HEK293T (cell line): ENCODE measurements at places on chromosomes 2 and 18.

DNA sequence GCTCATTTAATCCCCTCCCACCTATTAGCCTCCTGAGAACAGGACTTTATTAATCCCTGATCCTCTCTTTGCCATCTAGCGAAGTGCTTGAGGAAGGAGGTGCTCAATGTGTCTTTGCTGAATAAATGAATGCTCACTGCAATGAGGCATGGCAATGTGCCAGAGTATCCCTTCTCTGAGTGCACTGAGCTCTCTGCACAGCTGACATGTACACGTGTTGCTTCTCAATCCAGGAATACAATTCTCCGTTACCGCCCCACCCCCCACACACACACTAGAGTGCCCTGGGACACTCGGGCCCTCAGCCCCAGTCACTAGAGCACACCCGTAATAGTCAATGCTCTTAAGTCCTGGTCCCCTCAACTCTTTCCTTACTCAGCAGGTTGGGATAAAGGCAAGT lies 41.4 kb downstream of the FAM178B start:
- no peak for DNase-seq

GRCh38 chr2:43609290-43609918 lies 13.6 kb upstream of the THADA start:
- peak; percentile 60 for DNase-seq

DNA sequence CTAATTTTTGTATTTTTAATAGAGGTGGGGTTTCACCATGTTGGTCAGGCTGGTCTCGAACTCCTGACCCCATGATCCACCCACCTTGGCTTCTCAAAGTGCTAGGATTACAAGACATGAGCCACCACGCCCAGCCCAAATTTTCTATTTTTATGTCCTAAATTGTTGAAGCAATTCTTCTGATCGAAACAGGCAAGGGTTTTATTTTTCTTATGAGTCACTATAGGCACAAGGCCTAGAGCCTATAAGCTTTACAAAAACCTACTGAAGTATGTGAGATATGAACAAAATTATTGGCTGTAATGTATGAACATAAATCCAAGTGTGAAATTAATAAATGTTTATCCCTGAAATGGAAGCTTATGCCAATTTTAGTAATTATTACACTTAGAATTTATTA lies 464.2 kb upstream of the NRP2 start:
- DNase-seq, result no peak

- DNase-seq, result no peak
These were observed 56.9 kb downstream of the COMMD1 start for GRCh38 chr2:61962095-61962984.

DNA sequence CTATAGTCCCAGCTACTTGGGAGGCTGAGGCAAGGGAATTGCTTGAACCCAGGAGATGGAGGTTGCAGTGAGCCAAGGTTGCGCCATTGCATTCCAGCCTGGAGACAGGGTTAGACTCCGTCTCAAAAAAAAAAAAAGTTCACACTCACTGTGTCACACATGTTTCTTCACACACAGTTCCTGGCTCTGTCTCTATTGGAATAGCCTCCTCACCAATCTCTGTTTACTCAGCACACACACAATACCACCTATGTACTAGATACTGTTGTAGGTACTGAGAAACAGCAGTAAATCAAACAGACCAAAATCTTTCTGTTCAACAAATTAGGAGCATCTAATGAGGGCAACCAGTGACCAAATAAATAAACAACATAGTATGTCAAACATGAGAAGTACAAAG lies 3.3 kb downstream of the TTC31 start:
- no peak for DNase-seq

- no peak for DNase-seq
These were observed 16.1 kb downstream of the MAPRE3 start for GRCh38 chr2:26986576-26986975.
